ENCODE measurements at places on chromosomes 11 and 22.

GRCh38 chr11:80620867-80621266 is 1180.0 kb upstream of the TENM4 start:
- DNase-seq = no peak

- no peak for DNase-seq
These were observed 19.1 kb downstream of the ETS1 start for GRCh38 chr11:128568166-128568778.

DNA sequence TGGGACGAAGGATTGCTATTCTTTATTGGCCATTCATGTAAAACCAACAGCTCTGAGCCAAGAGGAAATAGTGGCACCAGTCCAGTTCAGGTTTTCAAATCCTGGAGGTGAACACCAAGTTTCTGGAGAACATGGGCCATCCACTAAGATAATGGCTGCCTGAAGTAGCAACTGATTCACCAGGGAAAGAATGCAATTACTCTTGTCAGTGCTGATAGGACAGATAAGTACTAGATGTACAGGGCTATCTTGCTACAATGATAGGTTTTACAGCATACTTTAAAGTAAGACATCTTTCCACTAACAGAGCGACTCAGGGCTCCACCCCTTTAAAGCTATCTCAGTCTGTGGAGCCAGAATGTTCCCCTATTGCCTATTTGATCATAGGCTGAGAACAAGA is 36.8 kb upstream of the APOA1 start:
- no peak for DNase-seq

GRCh38 chr11:72223615-72224563 is 678 bp upstream of the INPPL1 start:
- no peak for DNase-seq

DNA sequence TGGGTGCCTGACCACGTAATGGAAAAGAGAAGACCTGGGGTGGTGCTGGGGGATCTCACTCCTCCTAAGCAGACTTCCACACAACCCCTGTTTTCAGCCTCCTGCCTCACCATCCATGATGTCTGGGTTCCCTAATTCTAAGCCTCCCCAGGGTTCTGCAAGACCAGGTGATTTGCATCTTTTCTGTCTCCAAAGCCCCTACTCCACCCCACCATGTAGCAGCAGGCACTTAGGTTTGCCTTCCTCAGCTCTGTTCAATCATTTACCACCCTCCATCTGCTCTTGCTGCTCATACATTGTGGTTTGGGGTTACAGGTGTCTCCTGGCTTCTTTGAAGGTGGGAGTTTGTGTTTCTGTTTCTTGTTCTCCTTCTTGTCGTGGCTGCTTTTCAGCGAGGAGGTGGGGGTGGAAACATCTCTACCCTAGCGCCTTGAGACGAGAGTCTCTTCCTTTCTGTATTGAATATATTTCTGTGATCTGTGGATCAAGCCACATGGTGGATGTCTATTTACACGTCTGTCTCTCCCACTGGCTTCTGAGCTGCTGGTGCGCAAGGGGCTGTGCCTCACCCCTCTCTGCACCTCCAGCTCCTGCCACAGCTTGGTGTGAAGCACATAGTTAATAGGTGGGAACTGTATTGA is 6.6 kb upstream of the SSTR3 start:
- DNase-seq = no peak

DNA sequence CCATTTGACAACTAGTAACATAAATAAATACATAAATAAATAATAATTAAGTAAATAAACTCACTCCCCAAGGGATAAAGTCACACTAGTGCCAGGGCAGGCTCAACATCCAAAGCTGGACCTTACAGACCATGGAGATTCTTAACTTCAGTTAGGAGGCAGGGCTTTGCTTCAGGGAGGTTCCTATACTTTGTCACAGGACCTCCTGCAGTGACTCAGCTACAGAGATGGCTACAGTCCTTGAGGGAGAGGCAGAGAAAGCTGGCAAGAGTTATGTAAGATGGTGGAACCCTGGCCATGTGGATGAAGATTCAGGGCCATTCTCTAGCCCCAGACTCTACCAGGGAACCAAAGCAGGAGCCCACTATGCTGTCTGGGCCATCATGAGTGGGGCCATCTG is 74.1 kb upstream of the CADM1 start:
- DNase-seq = no peak

DNA sequence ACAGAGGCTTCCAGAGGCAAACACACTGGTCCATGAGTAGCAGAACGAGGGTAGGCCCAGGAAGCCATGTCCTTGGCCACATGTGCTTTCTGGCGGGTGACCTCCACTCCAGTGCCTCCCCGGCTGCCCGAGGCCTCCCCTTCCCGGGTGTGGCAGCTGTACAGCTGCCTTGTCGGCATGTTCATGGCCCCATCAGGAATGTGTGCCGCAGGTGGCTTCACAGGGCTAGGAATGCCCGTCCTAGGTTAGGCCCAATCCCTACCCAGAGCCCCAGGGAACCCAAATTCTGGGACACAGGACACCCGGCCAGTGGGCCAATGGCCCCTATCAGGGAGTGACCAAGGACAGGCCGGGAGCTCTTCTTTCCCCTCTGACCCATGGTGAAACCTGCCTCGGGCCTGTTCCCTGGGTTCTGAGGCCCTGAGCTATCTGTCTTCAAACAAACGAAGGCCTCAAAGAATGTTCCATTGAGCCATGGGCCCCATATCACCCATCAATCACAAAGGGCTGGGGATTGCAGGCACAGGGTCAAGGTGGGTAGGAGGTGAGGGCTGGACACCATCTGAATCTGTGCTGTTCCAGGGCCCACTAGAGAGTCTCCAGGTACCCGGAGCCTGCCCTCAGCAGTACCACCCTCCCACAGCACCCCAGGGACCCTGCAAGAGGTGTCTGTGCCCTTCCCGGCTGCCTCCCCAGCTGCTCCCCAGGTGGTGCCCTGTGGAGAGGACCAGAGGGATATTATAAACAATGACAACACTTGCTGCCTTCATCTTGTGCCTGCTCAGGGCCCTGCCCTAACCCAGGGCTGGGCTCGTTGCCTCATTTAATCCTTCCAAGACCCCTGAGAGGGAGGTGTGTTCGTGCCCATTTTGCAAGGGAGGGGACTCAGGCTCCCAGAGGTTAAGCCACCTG is 4.0 kb upstream of the CDKN1C start:
- DNase-seq = no peak

DNA sequence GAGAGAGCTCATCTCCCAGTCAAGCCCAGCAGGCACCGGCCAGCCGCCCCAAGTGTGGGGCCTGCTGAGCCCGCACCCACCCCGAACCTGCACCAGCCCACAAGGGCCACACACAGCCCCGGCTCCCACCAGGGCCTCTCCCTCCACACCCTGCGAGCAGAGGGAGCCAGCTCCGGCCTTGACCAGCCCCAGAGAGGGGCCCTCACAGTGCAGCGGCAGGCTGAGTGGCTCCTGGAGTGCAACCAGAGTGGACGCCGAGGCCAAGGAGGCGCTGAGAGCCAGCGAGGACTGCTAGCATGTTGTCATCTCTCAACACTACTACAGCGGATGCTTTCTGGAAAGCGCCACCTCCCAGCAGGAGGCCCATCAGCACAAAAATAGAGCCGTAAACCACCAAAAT is 10.9 kb downstream of the DEFB108B start:
- DNase-seq = no peak

DNA sequence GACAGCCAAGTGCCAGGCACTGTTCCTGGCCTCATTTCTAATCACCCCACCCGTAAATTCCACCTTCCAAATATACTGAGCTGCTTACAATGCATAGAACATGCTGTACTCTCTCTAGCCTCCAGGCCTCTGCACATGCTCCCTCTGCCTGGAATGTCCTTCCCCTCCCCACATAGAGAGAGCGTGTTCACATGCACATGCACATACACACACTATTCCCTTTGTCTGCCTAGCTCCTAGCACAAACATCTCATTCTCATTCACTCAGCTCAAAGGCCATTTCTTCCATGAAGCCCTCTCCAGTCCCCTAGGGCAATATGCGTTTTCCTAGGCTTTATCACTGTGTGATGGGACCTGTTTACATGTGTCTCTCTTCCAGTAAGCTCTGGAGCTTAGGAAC is 144.6 kb downstream of the WT1 start:
- DNase-seq = no peak

- DNase-seq = no peak
These were observed 4.0 kb downstream of the ZDHHC24 start for GRCh38 chr11:66541892-66542291.

- DNase-seq = no peak
These were observed 194.3 kb upstream of the BDNF start for GRCh38 chr11:27894552-27894951.

DNA sequence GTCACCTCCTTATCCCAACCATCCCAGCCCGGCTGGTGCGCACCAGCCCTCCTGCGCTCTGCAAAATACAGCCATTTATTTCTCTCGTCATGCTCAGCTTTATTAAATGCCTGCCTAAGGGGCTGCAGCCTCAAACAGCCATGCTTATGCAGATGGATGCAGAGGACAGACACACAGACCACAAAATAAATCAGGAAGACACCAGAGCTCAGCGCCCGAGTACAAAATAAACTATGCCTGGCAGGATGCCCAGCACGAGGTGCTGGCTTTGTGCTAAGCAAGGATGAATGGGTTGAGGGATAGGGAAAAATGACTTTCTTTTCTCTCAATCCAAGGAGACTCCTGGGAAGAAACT is 70.5 kb downstream of the RPUSD4 start:
- DNase-seq = peak; percentile 66

DNA sequence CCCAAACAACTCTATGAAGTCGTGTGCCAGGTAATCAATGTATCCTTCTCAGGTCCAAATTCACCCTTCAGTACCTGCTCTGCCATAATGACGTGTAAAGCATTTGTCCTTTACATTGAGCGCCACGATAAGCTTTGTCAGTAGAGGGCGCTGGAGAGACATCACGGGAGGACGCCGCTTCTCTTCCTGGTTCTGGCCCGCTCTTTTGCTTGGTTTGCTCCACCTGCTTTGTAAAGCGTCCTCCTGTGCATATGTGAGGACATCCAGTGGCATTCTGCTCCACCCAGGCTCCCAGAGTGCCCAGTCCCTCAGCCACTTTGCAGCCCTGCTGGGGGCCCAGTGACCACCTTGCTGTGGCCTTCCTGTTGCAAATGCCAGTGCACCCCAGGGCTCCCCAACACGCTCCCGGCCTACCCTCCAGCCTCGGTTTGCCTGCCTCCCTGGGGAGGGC is 61.1 kb downstream of the WT1 start:
- DNase-seq = no peak
